ENCODE measurements at places on chromosomes 6 and 20.
A peak's percentile ranks its signal among the peaks of the same experiment; 100 is the strongest.

- DNase-seq, result no peak
Measured at GRCh38 chr6:14861491-14861943, 384.4 kb upstream of the JARID2 start.

- peak; percentile 27 for DNase-seq
Measured at GRCh38 chr6:72553531-72554511, 68.0 kb upstream of the KCNQ5 start.

DNA sequence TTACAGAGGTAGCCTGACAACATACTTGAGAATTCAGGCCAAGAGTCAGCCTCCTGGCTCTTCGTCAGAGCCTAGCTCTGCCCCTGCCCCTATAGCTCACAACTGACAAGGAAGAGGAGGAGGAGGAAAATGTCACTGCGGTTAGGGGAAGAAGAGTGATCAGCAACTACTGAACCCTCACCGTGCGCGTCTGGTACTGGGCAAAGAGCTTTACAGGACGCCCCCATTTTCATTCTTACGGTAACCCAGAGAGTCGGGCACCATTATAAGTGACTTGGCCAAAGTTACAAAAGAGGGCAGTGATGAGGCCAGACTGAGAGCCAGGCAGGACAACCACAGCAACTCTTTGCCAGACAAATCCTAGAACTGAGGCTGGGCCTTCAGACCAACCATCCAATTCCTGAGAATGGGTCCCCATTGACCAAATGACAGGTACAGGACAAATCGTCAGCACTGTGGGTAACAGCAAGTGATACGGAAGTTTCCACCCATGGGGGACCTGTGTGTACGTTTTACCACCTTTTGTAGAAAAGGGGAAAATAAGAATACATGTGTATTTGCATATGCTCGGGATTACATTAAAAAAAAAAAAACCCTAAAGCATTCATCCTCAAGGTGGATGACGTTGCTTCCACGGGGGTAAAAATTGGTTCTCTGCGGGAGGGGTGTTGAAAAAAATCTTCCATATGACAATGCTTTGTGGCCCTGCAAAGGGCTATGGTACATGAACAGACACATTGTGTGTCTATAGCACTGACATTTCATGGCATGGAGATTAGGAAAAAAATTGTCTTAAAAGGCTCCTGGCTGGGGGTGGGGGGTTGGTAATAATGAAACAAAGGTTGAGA lies 118.0 kb downstream of the NFATC2 start:
- no peak for DNase-seq

GRCh38 chr20:40090236-40090635 lies 598.8 kb downstream of the MAFB start:
- DNase-seq, result no peak

- DNase-seq, result no peak
Measured at GRCh38 chr20:2282181-2282580, 13.6 kb upstream of the TGM3 start.

DNA sequence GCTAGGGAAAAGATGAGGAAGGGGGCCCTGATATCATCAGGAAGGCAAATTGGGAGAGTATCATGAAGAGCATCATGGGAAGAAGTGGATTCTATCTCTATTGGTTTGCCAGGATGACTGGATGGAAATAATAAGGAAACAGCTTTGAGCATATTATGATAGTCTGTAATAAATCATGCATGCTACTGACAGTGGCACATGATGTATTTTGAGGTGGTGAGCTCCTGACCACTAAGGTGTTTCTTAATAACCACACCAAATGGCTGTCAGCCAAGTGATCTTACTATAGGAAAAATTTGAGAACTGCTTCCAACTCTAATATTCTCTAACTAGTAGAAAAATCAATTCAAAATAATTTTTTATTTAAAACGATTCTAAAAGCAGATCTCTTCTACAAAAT lies 548.4 kb upstream of the JAG1 start:
- DNase-seq, result no peak

GRCh38 chr6:143647191-143647590 lies 30.6 kb upstream of the PHACTR2 start:
- no peak for DNase-seq

GRCh38 chr6:108589244-108589791 lies 28.6 kb downstream of the FOXO3 start:
- DNase-seq, result no peak

- DNase-seq, result no peak
Measured at GRCh38 chr6:37287519-37288157, 29.7 kb upstream of the TMEM217 start.

GRCh38 chr6:157223511-157223910 lies 99.8 kb downstream of the TMEM242 start:
- no peak for DNase-seq

DNA sequence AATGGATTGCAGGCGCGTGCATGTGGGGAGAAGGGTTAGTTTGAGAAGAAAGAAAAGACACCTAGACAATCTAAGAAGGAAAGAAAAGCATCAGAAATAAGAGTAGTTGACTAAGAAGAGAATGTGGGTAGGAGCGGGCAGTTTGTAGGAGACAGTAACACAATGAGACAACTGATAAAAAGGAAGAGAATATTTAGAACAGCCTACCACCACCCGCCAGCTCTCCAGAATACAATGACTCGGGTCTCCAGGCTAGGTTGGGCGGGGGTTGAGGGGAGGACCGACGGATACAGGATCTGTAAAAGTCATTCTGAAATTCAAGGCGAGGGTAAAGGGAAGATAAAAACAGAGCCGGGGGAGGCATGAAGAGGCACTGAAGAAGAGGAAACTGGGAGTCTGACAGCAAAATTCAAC lies 712 bp downstream of the ABHD16A start:
- DNase-seq, result no peak

DNA sequence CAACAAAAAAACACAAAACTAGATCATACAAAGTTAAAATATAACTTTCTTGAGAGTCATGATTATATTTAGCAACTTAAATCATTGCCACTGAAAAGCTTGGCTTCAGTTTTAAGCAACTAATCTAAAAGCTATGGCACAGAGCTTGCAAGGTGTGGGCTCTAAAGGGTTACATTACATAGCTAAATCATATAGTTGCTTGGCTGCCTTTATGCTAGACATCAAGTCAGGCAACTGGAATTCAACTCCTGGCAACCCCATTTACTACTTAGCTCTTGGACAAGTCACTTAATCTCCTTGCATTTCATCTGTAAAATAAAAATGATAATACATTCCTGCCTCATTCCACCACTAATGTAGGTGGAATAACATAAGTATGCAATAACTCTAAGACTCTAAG lies 40.9 kb upstream of the GCM1 start:
- DNase-seq, result no peak
